ENCODE measurements at places on chromosomes 5 and 9. TPM values are rescaled to one million over a fixed set of nuclear protein-coding genes. Genes with fewer than 3 reads are reported as not detected.

GRCh38 chr9:68545033-68545705 is 4.5 kb upstream of the TMEM252 start:
- no peak overlapping the region for H3K4me3 ChIP-seq
- H3K27ac ChIP-seq = no peak overlapping the region
- H3K27me3 ChIP-seq = no peaks in the 10 kb centered on the region
- H3K36me3 ChIP-seq = no peaks in the 10 kb centered on the region

Gene PLPP7
- 120 TPM for total RNA-seq

GRCh38 chr9:96344458-96345180 is 38.9 kb downstream of the SLC35D2 start:
- no peaks in the 10 kb centered on the region for H3K27me3 ChIP-seq
- H3K27ac ChIP-seq = peak overlapping the region; percentile 68
- DNase-seq = peak; percentile 19
- H3K4me1 ChIP-seq = peaks cover 27% of the 10 kb centered on the region
- no peak overlapping the region for H3K4me3 ChIP-seq

Gene SPINK13
- not detected for total RNA-seq

Gene ST6GALNAC6
- 48.4 TPM for total RNA-seq

DNA sequence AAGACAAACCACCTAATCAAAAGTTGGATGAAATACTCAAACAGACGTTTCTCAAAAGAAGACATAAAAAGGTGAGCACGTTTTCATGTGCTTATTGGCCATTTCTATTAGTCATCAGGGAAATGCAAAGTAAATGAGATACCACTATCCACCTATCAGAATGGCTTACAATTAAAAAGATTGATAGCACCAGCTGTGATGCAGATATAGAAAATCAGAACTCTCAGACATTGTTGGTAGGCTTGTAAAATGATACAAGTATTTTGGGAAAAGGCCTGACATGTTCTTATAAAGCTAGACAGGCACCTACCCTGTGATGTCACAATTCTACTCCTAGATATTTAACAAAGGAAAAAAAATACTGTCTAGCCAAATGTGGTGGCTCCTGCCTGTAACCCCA is 44.0 kb upstream of the SLC30A5 start:
- no peaks in the 10 kb centered on the region for H3K36me3 ChIP-seq
- H3K4me3 ChIP-seq = no peak overlapping the region
- no peak overlapping the region for H3K27ac ChIP-seq
- DNase-seq = no peak
- H3K4me1 ChIP-seq = no peaks in the 10 kb centered on the region
- no peaks in the 10 kb centered on the region for H3K27me3 ChIP-seq

- H3K27ac ChIP-seq = no peak overlapping the region
- H3K4me3 ChIP-seq = no peak overlapping the region
- no peak for DNase-seq
These were observed 22.7 kb upstream of the FSTL4 start for GRCh38 chr5:133635051-133635450.

DNA sequence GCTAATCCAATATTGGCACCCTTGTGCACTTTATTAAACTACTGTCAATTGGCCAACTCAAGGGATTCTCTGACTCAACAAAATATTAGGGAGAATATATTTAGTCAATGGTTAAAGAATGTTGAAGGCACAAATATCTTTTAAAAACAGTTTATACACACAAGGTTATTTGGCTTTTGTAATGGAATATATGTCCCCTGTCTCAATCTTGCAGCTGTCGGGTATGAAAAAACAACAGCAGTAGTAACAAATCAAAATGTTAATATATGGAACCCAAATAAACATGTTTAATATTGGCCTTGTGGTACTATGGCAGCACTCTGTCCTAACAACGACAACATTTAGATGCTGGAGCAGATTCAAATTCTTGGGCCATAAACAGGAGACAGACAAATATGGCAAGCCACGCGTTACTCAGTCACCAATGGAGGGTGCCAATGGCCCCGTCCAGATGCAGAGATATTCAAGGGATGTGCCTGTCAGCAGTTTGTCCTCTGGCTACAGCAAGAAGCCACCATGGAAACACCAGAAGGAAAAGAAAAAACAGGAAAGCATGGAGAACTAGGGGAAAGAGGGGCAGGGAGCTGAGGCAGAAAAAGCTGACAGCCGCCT is 342.0 kb downstream of the NDUFS4 start:
- H3K27me3 ChIP-seq = no peaks in the 10 kb centered on the region
- no peak overlapping the region for H3K4me3 ChIP-seq

DNA sequence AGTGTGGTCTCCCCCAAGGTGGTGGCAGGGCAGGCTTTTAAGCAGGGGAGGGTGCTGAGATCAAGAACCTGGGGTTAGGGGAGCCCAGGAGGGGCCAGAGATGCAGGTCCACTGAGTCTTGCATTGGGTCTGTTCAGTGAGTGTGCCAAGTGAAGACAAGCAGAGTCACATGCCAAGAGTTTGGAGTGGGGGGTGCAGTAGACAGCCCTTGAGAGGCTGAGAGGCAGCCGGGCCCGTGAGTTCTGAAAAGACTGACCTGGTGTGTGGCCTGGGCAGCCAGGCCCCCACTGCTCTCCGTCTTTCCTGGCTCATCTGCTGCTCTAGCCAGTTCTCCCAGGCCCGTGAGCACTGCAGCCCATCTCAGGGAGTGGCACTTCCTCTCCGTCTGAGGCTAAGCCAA is 120.0 kb downstream of the DAB2IP start:
- peaks cover 72% of the 10 kb centered on the region for H3K4me1 ChIP-seq
- H3K27ac ChIP-seq = peak overlapping the region; percentile 77
- no peak overlapping the region for H3K4me3 ChIP-seq
- DNase-seq = peak; percentile 14
- peaks cover 99% of the 10 kb centered on the region for H3K36me3 ChIP-seq

Gene SV2C
- 0.44 TPM for total RNA-seq

Gene GM2A
- 35.4 TPM for total RNA-seq

GRCh38 chr5:159893040-159893695 is 23.1 kb upstream of the ADRA1B start:
- DNase-seq = no peak
- no peaks in the 10 kb centered on the region for H3K27me3 ChIP-seq
- H3K4me1 ChIP-seq = peaks cover 9% of the 10 kb centered on the region
- no peak overlapping the region for H3K4me3 ChIP-seq

DNA sequence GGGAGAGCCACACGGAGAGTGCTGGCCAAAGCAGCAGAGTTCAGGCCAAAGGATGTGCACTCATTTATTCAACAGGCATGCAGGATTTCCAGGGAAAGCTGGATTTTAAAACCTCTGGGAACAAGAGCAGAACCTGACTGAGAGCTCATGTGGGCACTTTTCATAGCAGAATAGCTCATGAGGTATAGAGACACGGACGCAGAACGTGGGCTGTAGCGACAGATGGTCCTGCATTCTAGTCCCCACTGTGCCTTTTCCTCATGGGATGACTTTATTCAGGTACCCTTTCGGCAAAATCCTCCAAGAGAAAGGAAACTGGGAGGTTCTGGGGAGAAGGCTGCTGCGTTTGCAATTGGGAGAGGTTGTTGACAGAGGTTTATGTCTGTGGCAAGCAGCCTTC is 5.4 kb downstream of the IL4 start:
- H3K27ac ChIP-seq = no peak overlapping the region
- no peak overlapping the region for H3K4me3 ChIP-seq
- H3K4me1 ChIP-seq = no peaks in the 10 kb centered on the region
- no peaks in the 10 kb centered on the region for H3K27me3 ChIP-seq

Gene LCN2
- total RNA-seq = not detected

DNA sequence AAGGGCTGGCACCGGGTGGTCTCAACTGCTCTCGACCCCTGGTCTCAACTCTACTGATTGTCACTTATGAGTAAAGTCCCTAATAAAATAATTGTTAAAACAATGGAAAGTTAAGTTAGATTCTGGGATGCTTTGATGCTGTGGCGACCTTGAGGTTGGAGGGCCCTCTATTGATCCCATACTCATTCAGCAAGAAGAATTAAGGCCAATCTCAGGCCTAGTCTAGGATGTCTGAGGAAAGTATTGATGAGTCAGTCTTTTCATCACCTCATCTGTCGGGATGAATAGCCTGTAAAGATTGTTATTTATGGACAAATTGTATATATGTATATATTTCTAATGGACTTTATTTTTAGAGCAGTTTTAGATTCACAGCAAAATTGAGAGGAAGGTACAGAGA is 50.8 kb downstream of the WDR36 start:
- no peaks in the 10 kb centered on the region for H3K36me3 ChIP-seq
- H3K4me1 ChIP-seq = peaks cover 8% of the 10 kb centered on the region

Gene SLC1A3
- 144 TPM for total RNA-seq

DNA sequence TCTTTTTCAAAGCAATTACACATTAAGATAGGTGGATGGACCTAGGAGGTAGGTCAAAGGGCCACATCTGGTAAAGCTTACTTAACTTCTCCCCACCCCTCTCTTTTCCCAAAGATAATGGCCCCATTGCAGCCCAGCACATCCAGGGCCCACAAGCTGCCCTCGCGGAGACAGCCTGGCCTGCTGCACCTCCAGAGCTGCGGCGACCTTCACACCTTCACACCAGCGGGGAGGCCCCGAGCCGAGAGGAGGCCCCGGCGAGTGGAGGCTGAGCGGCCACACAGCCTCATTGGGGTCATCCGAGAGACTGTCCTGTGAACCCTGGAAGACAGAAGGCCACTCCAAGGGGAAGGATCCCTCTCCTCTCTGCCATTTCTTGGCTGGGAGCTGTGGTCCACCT is 66.5 kb downstream of the ENTREP1 start:
- peaks cover 24% of the 10 kb centered on the region for H3K36me3 ChIP-seq
- H3K27me3 ChIP-seq = no peaks in the 10 kb centered on the region
- H3K4me1 ChIP-seq = peaks cover 64% of the 10 kb centered on the region

Gene KCNV2
- total RNA-seq = not detected

DNA sequence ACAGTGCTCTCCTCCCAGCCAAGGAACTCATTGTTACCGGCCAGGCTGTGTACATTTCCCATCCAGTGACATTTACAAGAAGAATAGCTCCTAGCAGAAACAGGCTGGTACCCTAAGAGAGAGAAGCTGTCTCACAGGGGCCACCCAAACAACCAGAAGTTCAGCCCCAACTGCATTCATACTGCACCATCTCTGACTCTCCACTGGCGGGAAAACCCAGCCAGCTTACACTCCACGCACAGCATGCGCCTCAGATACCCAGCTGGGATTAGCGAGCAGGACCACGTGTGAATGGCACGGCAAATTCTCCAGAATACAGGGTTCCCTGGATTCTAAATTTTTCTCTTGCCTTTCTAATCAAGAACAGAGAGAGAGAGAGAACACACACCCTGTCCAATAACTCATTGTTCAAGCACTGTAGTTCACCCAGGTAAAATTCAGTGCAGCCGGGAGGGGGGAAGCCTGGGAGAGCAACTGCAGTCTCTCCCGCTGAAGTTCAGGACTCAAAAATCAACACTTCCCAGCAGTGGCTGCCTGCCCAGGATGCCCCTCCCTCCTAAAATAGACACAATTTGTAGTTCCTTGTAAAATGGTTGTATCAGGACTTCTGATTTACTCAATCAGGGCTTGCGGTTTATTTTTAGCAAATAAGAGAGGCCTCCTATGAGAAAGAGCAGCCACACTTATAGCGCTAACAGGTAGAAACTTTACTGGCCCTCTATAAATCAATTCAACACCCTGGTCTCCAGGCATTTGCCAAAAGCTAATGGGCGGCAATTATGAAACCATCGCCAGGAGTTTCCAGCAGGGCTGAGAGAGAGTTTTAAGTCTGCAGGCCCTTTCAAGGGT is 2.2 kb downstream of the COL23A1 start:
- H3K27me3 ChIP-seq = peaks cover 38% of the 10 kb centered on the region
- peaks cover 39% of the 10 kb centered on the region for H3K4me1 ChIP-seq
- H3K36me3 ChIP-seq = no peaks in the 10 kb centered on the region
- DNase-seq = no peak

GRCh38 chr9:695252-695651 is 146.2 kb upstream of the DMRT1 start:
- H3K36me3 ChIP-seq = no peaks in the 10 kb centered on the region
- no peak for DNase-seq
- H3K4me1 ChIP-seq = peaks cover 99% of the 10 kb centered on the region
- peak overlapping the region; percentile 64 for H3K4me3 ChIP-seq

Gene GPR150
- 0.14 TPM for total RNA-seq

Gene STX17
- total RNA-seq = 23.7 TPM

Gene ACTBL2
- not detected for total RNA-seq

DNA sequence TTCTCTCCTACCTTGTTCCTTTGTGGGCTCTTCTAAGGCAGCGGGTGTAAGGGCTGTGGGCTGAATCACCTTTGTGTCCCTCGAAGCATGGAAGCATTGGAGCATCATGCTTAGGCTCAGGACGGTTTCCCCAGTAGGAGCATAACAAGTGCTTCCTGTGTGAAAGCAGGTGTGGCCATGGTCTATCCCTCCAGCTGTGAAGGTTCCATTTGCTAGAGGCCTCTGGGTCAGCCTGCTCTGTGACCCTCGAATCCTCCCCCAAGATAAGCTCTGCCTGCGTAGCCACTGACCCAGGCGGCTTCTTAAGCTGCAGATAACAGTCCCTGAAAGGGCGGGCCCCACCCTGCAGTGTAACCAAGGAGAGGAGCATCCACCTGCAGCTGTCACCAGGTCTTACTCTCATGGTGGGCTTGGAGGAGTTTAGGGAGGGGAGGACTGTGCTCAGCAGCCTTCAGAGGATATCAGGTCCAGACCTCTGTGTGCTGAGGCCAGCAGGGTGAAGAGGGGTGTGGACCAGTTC is 8.4 kb upstream of the NDST1 start:
- no peak overlapping the region for H3K4me3 ChIP-seq
- no peaks in the 10 kb centered on the region for H3K36me3 ChIP-seq
- DNase-seq = no peak

DNA sequence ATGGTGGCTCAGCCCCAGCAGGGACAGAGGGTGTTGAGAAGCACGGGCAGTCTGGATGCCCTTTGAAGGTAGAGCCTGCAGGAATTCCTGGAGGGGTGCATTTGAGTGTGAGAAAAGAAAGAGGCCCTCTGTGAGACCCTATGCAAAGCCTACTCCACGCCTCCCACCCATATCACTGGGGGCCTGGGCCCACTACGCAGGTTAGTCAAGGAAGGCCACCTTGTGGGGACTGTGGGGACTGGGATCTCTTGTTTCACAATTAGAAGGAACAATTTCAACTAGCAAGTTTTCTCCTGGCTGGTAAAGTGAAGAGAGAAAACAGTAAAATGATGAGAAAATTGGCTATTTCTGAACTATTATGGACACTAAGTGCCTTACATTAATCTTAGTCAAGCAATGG is 486.2 kb upstream of the DAP start:
- no peaks in the 10 kb centered on the region for H3K36me3 ChIP-seq
- H3K4me1 ChIP-seq = no peaks in the 10 kb centered on the region
- H3K27me3 ChIP-seq = no peaks in the 10 kb centered on the region

Gene ENHO
- total RNA-seq = not detected

Gene TSSK1B
- not detected for total RNA-seq

Gene KIF24
- total RNA-seq = 0.63 TPM

Gene SLC24A2
- not detected for total RNA-seq

Gene IL5
- total RNA-seq = not detected
